ENCODE measurements at places on chromosomes 7 and 10.

DNA sequence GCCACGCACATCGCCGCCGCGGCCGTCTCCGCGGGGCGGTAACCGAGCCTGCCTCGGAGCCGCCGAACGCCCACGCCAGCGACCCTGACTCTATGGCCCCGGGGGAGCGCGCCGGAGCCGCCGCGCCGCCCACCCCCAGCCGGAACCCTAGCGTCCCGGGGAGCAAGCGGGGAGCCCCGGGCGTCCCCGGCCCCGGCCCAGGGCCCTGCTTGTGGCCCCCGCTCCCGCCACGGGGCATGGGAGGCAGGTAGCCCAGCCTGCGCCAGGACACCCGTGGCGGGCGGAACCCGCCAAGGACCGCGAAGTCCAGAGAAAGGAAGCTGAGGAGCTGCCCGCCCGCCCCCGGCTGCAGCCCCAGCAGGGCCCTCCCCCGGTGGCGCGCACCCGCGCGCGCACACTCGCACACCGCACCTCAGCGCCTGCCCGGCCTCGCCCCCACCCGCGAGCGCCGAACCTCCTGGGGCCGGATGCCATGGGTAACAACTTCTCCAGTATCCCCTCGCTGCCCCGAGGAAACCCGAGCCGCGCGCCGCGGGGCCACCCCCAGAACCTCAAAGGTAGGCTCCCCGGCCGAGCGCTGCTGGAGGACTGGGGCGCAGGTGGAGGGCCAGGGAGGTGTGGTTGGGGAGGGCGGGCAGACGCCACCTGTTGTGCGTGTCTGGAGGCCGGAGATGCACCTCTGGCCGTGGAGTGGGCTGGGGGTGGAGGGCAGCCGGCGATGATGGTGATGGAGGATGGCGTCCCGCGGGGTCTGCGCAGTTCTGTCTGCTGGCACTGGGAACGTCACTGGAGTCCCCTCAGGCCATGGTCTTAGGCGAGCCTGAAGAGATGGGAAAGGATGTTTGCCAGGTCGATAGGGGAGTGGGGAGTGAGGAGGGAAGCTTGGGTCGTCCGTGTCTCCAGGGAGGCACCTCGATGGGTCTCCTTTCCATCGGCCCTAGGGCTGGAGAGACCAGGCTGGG, 692 bp downstream of the NEURL1 start:
- peak; percentile 44 for DNase-seq

DNA sequence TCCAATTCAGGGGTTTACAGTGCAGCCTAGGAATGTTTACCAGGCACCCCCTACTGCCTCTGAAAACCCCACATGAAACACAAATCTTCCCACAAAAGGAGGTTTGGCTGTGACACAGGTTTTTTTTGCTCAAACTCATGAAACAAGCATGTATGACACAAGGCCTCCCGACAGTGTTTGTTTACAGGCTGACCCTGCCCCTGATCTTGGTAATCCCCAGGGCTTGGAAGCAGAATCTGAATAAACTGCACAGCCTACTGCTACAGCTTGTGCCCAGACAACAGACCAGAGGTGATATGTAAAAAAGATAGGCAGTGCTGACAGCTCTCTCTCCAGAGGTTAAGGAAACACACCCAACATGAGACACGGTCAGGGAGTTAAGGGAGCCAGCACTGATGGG, 184.2 kb downstream of the KMT2E start:
- DNase-seq, result no peak

GRCh38 chr7:158075633-158076001, 512.0 kb downstream of the PTPRN2 start:
- no peak for DNase-seq

- no peak for DNase-seq
Measured at GRCh38 chr10:101752241-101752640, 23.7 kb downstream of the FGF8 start.

GRCh38 chr10:49741108-49741995, 20.8 kb downstream of the OGDHL start:
- DNase-seq, result no peak

- no peak for DNase-seq
Measured at GRCh38 chr7:30805931-30806330, 34.7 kb downstream of the MINDY4 start.

- DNase-seq, result no peak
Measured at GRCh38 chr7:77529279-77529678, 7.8 kb upstream of the PTPN12 start.

DNA sequence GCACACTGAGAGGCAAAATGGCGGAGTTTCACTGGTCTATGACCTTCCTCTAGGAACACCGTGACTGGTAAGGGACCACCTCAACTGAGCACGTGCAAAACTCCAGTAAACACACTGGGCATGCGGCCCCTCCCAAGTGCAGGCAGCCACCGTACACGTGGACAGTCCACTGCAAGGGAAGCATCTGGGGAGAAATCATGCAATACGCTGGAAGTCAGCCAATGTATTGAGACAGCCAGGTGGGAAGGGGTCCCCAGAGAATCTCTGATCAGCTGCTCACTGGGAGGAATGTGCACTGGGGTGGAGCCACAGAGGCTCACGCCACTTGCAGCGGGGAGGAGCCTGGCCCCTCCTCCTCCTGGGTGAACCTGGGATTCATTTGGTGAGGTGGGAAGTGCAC, 49.3 kb downstream of the CFAP46 start:
- no peak for DNase-seq

DNA sequence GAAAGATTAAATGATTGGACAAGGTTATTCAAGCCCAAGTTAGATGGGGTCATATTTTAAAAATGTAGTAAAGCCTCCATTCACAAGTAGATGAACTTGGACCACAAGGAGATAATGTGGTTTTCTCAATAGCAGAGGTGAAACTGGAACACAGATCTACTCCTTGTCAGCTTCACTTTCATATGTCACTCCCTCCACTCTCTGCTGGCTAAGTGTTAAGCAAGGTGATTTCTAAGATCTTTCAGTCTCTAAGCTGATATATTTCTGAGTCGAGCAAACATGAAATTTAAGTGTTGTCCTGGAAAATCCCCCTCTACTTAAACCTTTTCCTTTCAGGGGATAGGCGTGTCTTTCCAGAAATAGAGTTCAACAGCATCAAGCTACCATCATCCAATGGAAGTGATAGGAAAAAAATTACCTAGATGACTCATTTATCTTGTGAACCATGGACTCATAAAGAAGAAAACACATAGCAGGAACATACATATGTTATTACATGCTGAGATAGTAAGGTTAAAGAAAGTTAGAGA, 275.0 kb downstream of the PTEN start:
- peak; percentile 69 for DNase-seq

DNA sequence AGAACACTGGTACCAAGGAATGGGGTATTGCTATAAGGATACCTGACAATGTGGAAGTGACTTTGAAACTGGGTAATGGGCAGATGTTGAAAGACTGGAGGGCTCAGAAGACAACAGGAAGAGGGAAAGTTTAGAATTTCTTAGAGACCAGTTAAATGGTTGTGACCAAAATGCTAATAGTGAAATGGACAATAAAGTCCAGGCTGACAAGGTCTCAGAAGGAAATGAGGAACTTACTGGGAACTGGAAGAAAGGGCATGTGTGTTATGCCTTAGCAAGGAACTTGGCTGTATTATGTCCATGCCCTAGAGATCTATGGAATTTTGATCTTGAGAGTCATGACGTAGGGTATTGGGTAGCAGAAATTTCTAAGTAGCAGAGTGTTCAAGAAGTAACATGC, 38.0 kb downstream of the FAM149B1 start:
- DNase-seq, result no peak

DNA sequence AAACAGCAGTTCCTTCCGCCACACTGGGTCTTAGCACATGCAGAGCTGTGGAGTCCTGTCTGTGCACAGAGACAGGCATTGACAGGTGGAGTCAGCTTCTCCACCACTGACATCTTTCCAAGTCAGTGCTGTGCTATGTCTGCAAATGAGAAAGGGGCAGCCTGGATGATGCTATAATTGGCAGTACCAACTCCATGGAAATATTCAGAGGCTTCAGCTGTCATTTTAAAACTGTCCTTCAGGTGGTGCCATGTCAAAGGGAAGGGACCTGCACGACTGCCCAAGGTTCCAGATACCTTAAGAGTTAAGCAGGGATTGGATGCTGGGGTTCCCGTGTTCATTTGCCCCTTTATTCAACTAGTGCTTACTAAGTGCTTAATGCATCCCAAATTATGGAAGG, 258.0 kb upstream of the PRKCQ start:
- DNase-seq, result no peak

GRCh38 chr7:94190599-94191061, 186.5 kb upstream of the BET1 start:
- no peak for DNase-seq

- DNase-seq, result no peak
Measured at GRCh38 chr7:156618780-156619367, 21.7 kb upstream of the RNF32 start.

GRCh38 chr10:60021361-60021760, 115.0 kb upstream of the CCDC6 start:
- DNase-seq, result no peak

- no peak for DNase-seq
Measured at GRCh38 chr10:118973744-118974143, 55.8 kb upstream of the NANOS1 start.

DNA sequence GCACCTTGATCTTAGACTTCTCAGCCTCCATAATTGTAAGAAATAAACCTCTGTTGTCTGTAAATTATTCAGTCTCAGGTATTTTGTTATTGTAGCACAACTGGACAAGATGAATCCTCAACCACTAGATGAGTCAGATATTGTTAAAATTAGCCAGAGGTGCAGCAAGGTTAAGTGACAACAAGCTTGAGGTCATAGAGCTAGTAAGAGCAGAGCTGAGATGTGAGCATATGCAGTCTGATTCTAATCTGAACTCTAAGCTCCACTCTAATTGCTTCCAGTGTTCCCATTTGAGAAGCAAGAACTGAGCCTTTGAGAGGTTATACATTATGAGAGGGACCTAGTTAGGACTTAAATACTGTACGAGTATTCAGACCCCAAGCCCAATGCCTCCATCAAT, 93.1 kb downstream of the FZD1 start:
- no peak for DNase-seq

GRCh38 chr10:10967581-10968256, 50.0 kb upstream of the CELF2 start:
- no peak for DNase-seq

DNA sequence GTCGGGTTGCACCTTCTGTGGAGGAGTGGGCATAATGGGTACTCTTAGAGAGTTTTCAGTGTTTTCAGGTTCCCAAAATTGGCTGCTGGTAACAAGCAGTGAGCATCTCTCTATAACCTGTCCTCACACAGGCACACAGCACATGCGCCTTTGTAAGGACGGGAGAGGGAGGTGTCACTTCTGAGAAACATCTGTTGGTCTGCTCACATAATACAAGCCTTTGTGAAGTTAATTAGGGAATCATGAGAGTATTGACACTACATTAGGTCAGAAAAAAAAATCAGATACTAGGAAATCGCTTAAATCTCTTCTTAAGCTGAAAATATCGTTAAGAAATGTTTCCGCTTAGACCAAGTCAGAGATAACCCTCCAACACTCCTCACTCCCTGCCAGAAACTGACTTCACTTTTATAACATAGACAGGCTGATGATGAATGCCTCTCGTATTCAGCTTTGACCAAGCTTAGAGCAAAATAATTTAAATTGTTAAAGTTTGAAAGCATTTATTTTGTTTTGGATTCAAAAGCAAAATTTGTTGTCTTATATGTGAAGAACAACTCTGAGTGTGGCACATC, 769.7 kb downstream of the TNS3 start:
- DNase-seq, result no peak

- no peak for DNase-seq
Measured at GRCh38 chr7:31133497-31133896, 81.4 kb downstream of the ADCYAP1R1 start.

GRCh38 chr7:156279635-156280034, 360.9 kb upstream of the RNF32 start:
- no peak for DNase-seq

DNA sequence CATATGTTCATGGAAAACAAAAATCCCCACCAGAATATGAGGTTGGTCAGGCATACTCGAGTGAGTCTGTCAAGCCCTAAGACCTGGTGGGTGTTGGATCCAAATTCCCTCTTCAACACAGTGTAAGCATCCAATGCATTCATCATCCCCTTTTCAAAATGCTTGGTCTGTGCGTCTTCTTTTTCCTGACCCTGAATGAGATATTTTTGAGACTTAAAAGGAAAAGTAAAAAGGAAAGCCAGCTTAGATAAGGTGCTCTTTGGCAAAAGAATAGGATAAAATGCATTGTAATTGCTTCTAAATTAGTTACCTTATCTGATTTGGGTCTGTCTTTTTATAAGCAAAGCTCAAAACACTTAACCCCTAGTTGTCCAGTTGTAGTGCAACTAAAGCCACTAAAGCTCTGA, 331.5 kb downstream of the PTEN start:
- DNase-seq, result no peak

DNA sequence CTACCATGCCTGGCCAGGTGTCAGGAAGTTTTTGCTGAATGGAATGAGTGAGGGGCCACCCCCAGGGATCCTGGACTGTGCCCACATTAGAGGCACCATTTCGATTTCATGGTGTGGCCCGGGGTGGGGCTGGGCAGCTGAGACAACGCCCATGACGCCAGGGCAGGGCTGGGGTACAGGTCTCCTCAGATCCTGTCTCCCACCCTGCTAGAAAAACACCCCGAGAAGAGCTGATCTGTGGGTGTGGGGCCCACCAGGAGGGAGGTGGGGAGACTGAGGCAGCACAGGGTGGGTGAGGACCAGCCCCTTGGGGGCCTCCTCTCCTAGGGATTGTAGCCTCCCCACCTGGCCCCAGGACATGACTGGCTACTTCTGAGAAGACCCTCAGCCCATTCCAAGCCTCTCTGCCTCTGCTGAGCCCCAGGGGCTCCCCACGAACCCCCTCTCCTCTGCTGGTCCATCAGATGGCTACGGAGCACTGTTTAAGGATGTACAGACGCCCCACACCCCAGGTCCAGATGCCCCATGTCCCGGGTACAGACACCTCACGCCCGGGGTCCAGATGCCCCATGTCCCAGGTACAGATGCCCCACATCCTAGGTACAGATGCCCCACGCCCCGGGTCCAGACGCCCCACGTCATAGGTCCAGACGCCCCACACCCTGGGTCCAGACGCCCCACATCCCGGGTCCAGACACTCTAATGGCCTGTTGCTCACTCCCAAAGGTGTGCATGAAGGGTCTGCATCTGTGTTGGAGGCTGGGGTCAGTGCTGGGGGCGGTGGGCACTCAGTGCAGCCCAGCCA, 99.4 kb downstream of the MICALL2 start:
- DNase-seq, result no peak

GRCh38 chr10:75466886-75467285, 35.5 kb downstream of the LRMDA start:
- no peak for DNase-seq

DNA sequence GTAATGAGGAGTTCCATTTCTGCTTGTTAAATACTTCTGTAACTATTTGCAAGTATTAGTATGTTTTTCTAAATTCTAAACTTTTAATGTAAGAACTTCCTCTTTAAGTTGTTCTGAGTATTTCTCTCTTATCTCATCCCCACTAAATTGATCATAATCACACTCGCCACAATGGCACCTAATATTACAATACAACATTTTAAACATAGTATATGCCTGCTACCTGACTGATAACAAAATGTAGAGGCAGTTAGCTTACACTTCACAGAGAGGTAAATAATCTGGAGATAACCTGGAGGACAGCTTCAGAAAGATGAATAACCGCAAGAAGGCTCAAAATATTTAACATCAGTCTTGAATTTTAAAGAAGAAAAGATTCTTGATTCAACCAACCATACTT, 48.6 kb downstream of the HIBADH start:
- no peak for DNase-seq

Data from GM10248 (cell line).